ENCODE measurements at places on chromosomes 5 and 9.

GRCh38 chr9:9920425-9921060, 692.3 kb downstream of the PTPRD start:
- no peak for DNase-seq

GRCh38 chr5:154406231-154406630, 39.6 kb upstream of the SAP30L start:
- no peak for DNase-seq

DNA sequence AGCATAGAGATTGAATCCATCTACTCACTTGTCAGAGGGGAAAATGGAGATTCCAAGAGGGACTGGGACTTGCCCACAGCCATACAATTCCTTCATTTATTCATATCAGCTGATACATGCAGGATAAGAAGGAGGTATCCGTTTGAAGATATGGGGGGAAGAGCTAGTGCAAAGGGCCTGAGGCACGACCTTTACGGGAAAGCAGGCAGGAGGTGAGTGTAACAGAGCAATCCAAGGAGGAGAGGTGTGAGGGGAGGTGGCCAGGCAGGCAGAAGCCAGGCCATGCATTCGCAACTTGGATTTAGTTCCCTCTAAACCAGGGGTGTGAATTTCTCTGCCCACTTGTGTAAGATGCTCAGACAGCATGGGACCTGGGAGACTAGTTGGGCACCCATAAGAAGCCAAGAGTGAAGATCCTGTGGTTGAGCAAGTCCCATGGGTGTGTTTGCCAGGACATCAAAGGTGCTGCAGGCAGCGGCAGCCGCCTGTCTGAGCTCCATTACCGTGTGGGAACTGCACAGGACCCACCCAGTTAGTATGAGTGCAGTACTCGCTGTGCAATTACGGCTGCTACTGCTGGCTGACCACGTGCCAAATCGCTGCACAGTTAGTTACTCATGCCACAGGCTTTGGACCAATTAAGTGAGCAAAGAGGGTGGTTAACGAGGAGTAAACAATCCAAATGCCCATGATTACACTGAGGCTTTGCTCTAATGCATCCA, 31.4 kb upstream of the FAT2 start:
- DNase-seq = no peak

GRCh38 chr9:99391937-99392594, 170.0 kb downstream of the SEC61B start:
- DNase-seq = no peak

DNA sequence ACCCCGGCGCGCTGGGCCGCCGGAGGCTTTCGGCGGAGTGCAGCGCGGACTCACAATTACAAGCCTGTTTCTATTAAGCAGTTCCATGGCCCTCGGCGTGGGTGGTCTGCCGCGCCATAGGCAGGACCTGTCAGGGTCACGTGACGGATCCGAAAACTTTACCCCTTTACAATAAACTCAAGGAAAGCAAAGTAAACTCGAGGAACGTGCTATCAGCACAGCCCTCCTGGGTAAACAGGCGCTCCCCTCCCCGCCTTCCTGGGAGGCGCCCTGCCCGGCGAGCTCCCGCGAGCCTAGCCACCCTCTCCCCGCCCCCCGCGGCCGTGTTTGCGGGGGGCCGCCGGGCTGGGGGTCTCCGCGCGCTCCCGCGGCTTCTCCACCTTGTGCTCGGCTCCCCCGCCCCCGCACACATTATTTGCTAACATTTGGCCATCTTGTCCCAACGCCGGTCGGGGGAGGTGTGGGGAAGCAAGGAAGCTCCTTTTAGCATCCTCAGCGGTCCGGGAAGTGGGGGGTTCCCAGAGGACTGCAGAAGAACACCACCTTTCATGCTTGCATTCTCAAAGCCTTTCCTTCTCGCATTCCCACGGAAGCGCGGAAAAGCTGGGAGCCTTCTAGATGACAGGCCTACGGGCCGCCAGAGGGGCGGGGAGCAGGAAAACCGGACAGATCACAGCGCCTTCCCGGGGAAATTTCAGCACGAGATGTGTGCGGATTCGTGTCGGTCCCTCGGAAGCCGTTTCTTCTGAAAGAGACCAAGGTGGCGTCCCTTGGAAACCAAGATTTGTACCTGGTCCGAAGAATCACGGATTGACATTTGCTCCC, at the start of gene PTCH1:
Gene PTCH1, minus strand, starts transcription at position 238 of the 825 bp plus-strand sequence.
- DNase-seq = no peak

DNA sequence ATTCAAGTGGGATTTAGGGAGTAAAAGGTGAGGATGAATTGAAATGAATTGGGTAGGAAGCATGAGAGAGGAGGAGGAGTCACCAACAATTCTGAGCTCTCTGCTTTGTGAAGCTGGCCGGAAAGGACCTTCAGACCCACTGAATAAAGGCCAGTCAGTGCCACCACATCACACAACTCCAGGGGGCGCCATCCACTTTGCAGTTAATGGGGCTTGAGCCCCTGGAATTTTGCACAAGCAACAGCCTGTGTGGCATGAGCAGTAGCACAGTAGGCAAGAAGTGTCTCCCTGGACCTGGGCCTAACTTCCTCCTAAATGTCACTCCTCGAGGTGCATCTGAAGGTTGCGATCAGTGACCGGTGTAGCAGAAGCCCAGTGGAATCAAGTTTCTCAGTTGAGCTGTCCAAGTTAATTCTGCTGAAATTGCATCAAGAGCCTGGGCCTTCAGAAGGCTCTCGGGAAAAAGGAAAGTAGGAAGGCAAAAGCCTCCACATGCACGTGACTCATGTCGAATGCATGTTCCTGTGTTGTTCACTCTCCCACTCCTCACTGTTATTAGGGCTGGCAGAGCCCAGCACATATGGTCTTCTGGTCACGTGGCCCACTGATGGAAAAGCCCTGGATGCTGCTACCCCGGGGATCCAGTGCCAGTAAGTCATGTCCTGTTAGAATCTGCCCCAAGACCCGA, 27.8 kb upstream of the GLIS3 start:
- no peak for DNase-seq

- DNase-seq = no peak
These were observed 29.6 kb upstream of the PRDM12 start for GRCh38 chr9:130634801-130635200.

DNA sequence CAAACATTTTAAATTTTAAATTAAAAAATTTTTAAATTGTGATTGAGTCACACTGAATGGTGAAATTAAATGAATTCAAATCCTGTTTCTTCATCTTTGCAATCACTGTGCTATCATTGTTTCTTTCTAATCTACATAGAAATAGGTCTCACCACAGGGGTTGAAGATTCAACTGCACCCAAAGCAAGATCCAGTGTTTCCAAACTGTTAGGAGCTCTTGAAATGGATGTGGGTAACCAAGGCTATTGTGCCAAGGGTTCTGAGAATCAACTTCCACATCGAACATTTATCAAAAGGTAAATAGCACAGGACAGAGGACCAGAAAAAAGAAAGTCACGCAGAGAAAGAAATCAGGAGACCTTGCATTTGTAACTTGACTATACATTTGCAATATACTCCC, 172.6 kb upstream of the RASEF start:
- no peak for DNase-seq

DNA sequence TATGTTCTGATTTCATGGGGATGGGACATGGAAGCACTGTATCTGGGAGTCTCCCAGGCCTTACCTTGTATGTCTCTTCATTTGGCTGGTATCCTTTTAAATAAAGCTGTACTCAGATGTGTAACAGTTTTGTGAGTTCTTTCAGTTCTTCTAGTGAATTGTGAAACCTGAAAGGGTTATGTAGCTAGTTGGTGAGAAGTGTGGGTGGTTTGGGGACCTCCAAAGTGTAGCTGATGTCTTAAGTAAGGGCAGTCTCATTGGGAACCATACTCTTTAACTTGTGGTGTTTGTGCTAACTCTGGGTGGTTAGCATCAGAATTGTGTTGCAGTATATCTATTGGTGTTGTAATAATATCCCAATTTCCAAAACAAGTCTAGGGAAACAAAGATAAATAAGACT, 166.9 kb upstream of the CCNH start:
- no peak for DNase-seq

- no peak for DNase-seq
These were observed 54.4 kb downstream of the ALDH7A1 start for GRCh38 chr5:126540631-126541030.

GRCh38 chr5:163789870-163790269, 284.5 kb downstream of the MAT2B start:
- DNase-seq = no peak

DNA sequence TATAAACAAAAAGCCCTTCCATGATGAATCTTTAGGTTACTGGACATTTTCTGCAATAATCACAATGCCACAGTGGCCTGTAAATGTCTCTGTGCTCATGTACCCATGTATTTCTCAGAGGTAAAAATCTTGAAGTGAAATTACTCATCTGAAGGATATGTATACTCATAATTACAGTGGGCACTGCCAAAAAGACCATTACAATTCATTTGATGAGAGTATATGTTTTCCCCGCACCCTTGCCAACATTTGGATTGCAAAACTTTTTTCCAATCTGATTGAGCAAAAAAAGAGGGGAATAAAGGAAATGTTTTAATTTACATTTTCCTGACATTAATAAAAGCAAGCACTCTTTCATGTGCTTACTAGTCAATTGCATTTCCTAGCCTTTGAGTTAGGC, 110.5 kb downstream of the EPB41L4A start:
- no peak for DNase-seq

DNA sequence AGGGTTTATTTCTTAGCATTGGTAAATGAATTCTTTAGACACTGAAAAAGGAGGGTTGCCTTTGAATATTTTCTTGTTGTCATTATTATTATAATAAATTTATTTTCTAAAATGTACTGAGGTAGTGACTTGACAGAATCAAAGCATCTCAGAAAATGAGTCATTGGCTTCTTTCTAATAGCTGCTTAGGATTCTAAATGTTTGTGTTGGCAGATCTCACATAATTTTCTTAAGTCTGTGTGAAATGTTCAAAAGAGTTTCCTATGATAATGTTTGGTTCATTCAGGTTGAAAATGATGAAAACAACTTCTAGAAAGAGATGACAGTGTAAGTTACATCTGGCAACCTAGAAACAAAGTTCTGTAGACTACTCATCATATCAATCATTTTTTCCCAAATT, 69.7 kb downstream of the SH3GL2 start:
- no peak for DNase-seq

- DNase-seq = no peak
These were observed 12.1 kb upstream of the SLC25A51 start for GRCh38 chr9:37915911-37916470.

GRCh38 chr9:129493002-129493705, 127.7 kb downstream of the C9orf50 start:
- no peak for DNase-seq

DNA sequence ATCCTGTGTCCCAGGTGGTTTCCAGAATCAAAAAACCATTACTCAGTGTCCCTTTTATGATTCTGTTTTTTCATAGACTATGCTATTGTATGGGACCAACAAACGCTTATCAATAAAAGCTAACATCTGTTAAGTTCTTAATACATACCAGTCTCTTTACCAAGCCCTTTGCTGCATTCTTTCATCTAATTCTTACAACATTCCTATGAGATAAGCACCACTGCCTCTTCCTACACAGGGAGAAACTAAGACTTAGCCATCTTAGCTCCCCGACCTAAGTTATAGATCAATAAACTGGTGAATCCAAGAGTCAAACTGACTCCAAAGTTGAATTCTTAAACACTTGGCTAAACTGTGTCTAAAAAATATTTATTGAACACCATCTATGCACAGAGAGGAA, 26.6 kb downstream of the DRD1 start:
- no peak for DNase-seq

DNA sequence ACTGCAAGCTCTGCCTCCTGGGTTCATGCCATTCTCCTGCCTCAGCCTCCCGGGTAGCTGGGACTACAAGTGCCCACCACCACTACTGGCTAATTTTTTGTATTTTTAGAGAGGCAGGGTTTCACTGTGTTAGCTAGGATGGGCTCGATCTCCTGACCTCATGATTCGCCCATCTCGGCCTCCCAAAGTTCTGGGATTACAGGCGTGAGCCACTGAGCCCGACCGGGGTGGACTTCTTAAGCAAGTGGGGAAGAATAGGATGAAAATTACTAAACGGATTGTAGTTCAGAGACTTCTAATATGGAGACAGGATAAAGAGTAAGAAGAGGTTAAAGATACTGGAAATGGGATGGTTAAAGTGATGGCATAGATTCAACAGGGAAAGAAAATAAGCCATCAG, 132.3 kb upstream of the IRX2 start:
- no peak for DNase-seq

GRCh38 chr9:35490155-35490909, 421 bp downstream of the RUSC2 start:
- no peak for DNase-seq

- no peak for DNase-seq
These were observed 2.0 kb upstream of the AKNA start for GRCh38 chr9:114389612-114390368.

DNA sequence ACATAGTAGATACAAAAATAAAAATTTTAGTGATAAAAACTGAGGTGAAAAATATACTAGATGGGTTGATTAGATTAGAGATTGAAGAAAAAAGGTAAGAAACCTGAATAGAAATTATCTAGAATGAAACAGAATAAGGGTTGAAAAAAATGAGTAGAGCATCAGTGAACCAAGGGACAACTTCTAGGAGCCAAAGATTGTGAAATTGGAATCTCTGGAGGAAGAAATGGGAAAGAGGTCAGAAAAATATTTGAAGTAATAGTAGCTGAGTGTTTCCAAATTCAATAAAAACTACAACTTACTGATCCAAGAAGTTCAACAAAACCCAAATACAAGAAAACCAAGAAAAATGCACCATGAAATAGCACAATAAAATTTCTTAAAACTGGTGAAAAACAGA, 116.6 kb upstream of the STARD4 start:
- DNase-seq = no peak

DNA sequence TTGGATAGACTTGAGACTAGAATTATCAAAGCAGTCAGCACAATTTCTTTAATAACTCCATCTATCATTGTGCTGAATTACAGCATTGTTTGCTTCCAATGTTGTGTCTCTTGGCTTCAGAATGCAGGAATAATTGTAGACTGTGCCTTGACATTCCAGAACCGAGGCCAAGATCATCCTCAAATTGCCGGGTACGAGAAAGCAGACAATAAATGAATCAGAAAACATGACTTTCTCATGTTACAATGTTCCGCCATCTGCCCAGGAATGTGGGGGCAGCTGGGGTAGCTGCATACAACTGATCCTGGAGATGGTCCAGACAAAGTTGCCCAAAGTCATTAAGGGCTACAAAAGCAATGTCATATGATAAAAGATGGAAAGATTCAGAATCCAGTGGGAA, 206.2 kb upstream of the SGCD start:
- DNase-seq = no peak

GRCh38 chr5:174664180-174664850, 60.1 kb upstream of the MSX2 start:
- no peak for DNase-seq

- DNase-seq = no peak
These were observed 8.8 kb downstream of the CAMK4 start for GRCh38 chr5:111233052-111233374.

DNA sequence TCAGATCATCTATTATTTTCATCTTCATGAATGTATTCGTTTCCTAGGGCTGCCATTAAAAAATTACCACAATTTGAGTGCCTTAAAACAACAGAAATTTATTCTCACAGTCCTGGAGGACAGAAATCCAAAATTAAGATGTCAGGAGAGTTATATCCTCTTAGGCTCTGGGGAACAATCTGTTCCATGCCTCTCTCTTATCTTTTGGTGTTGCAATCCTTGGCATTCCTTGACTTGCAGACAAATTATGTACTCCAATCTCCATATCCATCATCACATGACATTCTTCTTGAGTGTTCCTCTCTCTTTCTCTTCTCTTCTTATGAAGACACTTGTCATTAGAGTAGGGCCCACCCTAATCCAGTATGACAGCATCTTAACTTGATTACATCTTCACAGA, 339.4 kb downstream of the EFNA5 start:
- DNase-seq = no peak

- no peak for DNase-seq
These were observed 6.0 kb upstream of the TESK1 start for GRCh38 chr9:35598866-35599590.

Measured in stimulated activated CD4-positive, alpha-beta T cell treated with anti-CD3 and anti-CD28 coated beads, TNF-alpha, amount 100 ng/mL, for 24 hours (primary cell).